ENCODE measurements at places on chromosomes 5 and 9. TPM values are rescaled to one million over a fixed set of nuclear protein-coding genes. Genes with fewer than 3 reads are reported as not detected.

The AGXT2 gene
- not detected for total RNA-seq

The PITX1 gene
- 0.32 TPM for total RNA-seq

The SH3GL2 gene
- total RNA-seq, result not detected

The SNCAIP gene
- 19.8 TPM for total RNA-seq

The TBC1D13 gene
- total RNA-seq, result 8.8 TPM

The PCDH12 gene
- total RNA-seq, result 32.1 TPM

The PLPPR1 gene
- total RNA-seq, result 2.3 TPM

The GKAP1 gene
- 2.1 TPM for total RNA-seq

The RELL2 gene
- 3.9 TPM for total RNA-seq

The DNAI1 gene
- total RNA-seq, result not detected
